Cerebellum (tissue), 4 donors: ENCODE measurements at places on chromosomes 4 and X. TPM values are rescaled to one million over a fixed set of nuclear protein-coding genes. Genes with fewer than 3 reads are reported as not detected.
A peak's percentile ranks its signal among the peaks of the same experiment; 100 is the strongest.

DNA sequence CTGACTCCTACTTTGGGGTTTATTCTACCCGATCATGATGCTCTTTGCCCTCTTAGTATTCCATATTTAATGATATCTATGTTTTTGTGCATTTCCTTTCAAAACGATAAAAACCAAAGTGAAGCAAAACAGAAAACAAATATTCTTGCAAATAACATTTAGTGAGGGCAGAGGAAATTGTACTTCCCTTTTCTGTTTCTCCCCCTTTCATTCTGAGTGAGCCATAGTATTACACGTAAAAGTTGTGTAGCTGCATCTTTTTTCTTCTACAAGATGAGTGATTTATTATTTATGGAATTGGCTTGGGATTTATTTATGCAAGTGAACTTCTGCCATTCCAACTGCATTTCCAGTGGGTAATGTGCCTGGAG is 109.9 kb downstream of the AFF2 start:
- no peak for DNase-seq

DNA sequence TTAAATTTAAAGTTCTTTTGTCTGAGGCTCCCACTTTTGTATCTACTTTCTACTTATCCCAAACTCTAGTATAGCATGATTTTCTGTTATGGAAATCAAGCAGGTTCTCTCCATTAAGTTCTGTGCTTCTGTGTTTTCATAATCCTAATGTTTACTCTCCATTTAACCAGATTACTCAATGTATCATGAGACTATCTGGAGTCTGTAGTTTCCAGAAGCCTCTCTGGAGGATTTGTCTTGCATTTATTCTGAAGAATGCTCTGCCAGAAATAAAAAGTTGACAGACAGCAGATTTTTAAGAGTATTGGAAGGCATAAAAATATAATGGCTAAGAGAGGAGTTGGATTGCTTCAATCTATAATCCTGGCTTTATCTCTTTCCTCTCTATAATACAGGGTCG is 39.2 kb upstream of the PLS3 start:
- no peak for DNase-seq

DNA sequence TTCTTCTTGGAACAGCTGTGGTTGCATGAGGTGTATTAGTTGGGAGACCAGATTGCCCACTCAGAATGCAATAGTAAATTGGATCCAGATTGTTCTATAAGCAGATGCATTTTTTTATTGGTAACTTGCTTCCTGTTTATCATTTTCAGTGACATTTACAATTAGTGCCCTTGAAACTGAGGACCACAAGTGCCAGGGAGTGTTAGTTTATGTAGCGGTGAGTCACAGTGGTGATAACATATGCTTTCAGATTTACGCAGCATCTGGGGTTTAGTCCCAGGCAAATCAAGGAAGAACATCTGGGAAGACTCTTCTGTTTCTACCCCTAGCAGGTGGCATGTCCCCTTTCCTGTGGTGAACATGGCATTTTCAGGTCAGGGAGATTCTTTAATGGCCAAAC is 24.1 kb downstream of the FRMPD4 start:
- no peak for DNase-seq

DNA sequence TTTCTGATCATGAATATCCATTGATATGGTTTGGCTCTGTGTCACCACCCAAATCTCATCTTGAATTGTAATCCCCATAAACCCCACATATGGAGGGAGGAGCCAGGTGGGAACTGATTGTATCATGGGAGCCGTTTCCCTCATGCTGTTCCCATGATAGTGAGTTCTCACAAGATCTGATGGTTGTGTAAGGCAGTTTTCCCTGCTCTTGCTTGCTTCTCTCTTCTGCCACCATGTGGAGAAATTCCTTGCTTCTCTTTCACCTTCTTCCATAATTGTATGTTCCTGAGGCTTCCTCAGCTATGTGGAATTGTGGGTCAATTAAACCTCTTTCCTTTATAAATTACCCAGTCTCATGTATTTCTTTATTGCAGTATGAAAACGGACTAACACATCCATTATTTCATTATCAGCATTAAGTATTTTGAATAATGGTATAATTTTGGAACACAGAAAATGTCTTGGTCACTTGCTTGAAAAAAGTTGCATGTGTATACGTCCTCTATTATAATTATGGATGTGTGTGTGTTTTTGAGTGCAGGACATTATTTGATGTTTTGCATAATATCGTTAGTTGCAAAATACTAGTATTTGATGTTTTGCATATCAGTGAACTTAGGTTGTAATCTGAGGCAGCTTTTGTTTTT is 334.6 kb downstream of the PCDH10 start:
- no peak for DNase-seq

DNA sequence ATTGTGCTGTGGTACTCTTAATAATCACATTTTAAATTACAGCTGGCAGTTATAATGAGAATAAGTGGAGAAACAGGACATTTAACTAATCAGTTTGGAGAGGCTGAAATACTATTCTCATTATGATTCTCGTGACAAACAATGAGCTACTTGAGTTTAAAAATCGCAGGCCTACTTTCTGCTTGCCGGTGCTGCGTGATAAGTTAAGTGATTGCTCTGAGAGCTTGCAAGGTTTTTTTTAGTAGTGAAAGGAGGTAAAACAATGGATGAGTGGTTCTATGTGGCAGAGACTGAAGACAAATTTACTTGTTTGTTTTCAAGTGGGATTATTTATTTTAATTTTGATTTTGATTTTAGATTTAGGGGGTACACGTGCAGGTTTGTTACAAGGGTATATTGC is 114.0 kb downstream of the RAPGEF2 start:
- DNase-seq, result no peak

DNA sequence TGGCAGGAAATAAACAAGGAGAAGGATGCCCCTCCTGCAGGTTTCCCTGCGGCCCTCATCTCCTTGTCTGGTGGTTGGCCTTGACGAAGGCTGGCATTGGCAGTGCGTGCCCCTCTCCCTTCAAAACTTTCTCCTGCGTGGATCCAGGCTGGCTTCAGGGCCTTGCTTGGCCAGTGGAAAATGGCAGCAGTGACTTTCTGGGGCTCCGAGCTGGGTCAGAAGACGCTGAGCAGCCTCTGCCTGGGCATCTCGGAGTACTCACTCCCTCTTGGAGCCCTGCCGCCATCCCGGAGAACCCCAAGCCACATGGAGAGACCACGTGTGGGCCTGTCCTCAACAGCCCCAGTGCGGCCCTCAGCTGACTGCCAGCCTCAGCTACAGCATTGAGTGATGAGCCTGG is 39.5 kb downstream of the ADRA2C start:
- no peak for DNase-seq

DNA sequence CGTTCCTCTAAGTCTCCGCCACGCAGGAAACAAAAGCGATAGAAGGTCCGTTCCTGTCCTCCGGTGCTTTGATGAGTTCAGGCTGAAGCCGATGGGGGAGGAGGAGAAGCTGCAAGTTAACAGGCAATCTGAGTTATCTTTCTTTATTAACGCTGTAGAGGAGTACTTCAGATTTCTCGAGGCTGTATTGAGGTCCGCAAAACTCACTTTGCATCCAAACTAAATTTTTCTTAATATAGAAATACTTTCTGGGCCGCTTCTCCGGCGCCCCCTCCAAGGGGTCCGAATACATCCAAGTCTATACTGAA is 395 bp upstream of the SOWAHB start:
- no peak for DNase-seq

- DNase-seq, result no peak
These were observed 233.3 kb downstream of the USP46 start for GRCh38 chr4:52425751-52426326.

GRCh38 chrX:39445336-39445735 is 644.1 kb downstream of the MID1IP1 start:
- DNase-seq, result no peak

DNA sequence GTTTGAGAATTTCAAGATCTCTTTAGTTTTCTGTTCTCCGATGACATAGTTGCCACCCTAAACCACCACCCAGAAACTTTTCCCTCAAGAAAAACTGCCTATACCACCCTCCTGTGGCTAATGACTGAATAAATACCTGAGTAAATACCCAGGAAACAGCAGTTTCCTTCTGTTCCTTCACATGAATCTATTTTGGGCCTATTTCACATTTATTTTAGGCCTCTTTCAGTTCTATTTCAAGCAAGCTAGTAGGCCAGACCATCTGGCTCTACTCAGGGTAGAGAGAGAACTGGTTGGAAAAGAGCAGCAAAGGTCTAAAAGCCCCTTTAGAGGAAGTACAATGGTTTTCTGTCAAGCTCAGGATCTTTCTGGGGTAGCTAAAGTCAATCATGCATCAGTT is 23.4 kb downstream of the ARHGEF9 start:
- DNase-seq, result peak; percentile 29

DNA sequence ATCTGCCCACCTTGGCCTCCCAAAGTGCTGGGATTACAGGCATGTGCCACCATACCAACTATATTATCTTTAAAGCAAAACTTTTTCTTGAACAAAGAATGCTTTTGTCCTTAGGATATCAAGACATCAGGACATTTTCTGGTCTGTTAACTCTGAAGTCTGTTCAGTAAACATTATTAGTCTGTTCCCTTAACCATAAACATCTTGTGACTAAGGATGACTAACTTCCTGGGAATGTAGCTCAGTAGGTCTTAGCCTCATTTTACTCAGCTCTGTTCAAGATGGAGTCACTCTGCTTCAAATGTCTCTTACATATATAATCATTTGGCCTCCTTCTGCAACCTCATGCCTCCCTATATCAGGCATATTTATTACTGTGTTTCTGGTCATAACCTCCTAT is 122.9 kb downstream of the UBE2NL start:
- no peak for DNase-seq

GRCh38 chrX:118114971-118115370 is 1.6 kb downstream of the KLHL13 start:
- no peak for DNase-seq

TMPRSS11D gene
- not detected for total RNA-seq
